ENCODE measurements at places on chromosomes 16 and 17.

- no peak for DNase-seq
Observed at GRCh38 chr16:12750554-12750918, 53.2 kb downstream of the CPPED1 start.

- no peak for DNase-seq
Observed at GRCh38 chr17:36004594-36005108, 3.3 kb upstream of the CCL15 start.

DNA sequence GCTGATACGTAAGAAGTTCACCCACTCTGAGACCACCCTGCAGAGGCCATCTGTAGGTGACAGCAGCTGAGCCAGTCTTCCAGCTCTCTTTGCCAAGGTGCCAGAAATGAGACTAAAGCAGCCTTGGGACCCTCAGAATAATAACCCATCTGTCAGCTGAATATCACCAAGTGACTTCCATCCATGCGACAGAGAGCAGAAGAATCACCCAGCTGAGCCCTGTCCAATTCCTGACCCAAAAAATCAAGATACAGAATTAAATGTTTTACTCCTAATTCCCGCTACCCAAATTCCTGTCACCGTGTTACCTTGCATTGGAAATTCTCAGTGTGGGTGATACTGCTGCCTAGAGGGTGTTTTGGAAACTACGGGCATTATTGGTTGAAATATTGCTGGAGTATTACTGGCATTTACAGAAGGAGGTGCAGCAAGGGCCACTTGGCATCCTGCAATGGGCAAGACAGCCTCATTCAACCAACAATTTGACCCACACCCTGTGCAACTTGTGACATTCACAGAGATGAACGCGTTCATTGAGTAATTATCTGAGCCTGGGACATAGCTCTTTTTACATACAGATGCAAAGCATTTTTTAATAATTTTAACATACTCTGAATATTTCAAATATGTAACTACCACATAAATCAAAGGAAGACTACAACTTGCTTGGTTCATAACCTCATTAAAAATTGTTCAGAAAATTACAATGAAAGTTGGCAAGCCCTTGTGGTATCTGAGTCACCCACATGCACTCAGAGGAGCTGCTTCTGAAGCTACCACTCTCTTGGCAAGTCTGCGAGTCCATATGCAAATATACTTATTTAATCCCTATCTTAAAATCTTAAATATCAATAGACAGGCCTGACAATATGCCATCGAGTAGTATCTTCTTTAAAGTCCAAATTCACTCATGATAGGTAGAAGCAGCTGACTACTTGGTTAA, 126.6 kb downstream of the C16orf95 start:
- DNase-seq: no peak

- no peak for DNase-seq
Observed at GRCh38 chr16:88973007-88973410, 4.0 kb downstream of the CBFA2T3 start.

GRCh38 chr17:6075050-6075449, 4.9 kb downstream of the WSCD1 start:
- DNase-seq: no peak

DNA sequence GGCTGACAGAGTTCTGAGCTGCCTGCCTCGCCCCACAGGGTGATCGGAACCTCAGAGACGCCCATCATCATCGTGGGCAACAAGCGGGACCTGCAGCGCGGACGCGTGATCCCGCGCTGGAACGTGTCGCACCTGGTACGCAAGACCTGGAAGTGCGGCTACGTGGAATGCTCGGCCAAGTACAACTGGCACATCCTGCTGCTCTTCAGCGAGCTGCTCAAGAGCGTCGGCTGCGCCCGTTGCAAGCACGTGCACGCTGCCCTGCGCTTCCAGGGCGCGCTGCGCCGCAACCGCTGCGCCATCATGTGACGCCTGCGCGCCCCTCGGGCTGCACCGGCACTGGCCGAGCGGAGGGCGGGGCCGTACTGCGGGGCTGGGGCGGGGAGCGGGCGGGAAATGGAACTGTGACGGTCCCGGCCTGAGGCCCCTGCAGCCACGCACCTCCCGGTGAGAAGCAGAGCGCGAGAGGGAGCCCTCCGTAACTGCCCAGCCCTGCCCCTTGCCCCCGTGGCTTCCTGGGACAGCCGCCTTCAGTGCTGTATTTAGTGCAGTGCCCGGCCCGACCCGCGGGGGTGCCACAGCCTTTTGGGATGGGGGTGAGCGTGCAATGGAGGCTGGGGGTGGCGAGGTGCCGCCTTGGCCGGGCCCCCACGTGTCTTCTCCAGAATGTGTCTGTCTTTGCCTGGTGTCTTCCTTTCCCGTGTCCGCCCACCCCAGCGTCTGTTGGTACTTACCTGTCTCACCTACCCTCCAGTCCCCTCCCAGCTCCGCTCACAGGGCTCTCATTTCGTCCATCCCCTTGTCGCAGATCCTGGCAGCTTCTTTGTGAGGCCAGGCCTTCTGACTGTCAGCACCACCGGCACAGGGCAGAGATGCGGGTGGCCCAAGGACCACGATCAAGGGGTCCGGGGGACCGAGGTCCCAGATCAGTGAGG, 9.8 kb downstream of the RASL10B start:
- no peak for DNase-seq

DNA sequence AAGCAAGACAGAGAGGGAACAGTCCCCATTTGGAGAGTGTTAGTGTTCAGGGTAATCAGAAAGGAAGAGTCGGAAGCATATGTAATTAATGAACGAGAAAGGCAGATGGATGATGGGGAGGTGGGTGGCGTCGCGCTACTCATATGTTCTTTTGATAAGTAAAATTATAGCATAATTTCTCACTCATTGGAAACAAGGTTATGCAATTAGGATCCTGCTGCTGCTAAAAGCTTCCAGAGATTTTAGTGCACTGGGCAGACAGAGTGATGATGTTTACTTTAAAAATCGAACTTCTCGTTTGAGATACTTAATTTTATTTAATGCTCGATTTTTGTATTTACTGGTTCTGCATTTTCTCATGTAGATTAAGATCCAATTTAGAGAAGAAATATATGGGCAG, 96.2 kb downstream of the PRKCA start:
- DNase-seq: no peak
